MG63 (cell line): ENCODE measurements at places on chromosomes 7 and 10. TPM values are rescaled to one million over a fixed set of nuclear protein-coding genes. Genes with fewer than 3 reads are reported as not detected.

R3HCC1L gene
- 6.3 and 7.1 TPM in 2 replicates for total RNA-seq

UNCX gene
- not detected in 2 replicates for total RNA-seq

ZFAND4 gene
- total RNA-seq, result 3.1 and 13.7 TPM in 2 replicates

- no peak for DNase-seq
These were observed 6.2 kb downstream of the NIPSNAP2 start for GRCh38 chr7:55970561-55970960.

- DNase-seq, result no peak
These were observed 805.1 kb downstream of the TNS3 start for GRCh38 chr7:46776790-46777189.

- no peak for DNase-seq
These were observed 82.6 kb upstream of the LRRC4 start for GRCh38 chr7:128113839-128114238.
